CD4-positive, alpha-beta T cell treated with Interleukin-10 for 1 hour (primary cell): ENCODE measurements at places on chromosomes 1 and 21.

- no peak for DNase-seq
Measured at GRCh38 chr1:77831566-77831965, 52.1 kb downstream of the MIGA1 start.

- DNase-seq: no peak
Measured at GRCh38 chr1:58996341-58997059, 212.7 kb upstream of the JUN start.

GRCh38 chr1:226453015-226453704, 45.3 kb upstream of the PARP1 start:
- DNase-seq: no peak

- DNase-seq: no peak
Measured at GRCh38 chr21:33657124-33657820, 15.0 kb downstream of the ITSN1 start.

GRCh38 chr1:48678710-48679505, 97.8 kb downstream of the BEND5 start:
- no peak for DNase-seq

GRCh38 chr21:36261459-36261858, 58.5 kb upstream of the MORC3 start:
- no peak for DNase-seq

DNA sequence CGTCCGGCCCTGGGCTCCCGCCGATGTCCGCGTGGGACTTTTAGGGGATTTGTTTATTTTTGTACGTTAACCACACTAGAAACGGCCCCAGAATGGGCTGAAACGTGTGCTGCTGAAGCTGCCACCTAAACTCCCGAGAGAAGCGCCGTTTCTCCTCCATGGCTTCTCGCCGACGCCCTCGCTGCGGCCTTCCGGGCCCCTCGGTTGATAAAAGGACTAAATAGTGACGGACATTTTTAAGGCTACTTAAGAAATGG, 678 bp upstream of the PTTG1IP start:
- DNase-seq: no peak

- DNase-seq: no peak
Measured at GRCh38 chr1:117318426-117318825, 48.8 kb upstream of the MAN1A2 start.

DNA sequence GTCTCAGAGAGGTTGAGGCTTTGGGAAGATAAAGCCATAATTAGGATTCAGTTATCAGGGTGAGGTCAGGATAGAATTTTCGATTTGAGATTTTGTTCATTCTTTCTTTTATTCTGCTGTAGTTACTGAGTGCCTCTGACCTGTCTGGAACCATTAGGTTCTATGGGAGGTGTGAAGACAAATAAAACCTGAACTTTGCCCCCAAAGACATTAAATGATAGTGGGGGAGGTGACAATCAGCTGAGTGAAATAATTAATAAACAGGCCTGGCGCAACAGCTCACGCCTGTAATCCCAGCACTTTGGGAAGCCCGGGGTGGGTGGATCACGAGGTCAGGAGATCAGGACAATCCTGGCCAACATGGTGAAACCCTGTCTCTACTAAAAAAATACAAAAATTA, 55.0 kb upstream of the SPATA6 start:
- no peak for DNase-seq

GRCh38 chr1:33234131-33234530, 22.2 kb upstream of the ZNF362 start:
- DNase-seq: no peak

DNA sequence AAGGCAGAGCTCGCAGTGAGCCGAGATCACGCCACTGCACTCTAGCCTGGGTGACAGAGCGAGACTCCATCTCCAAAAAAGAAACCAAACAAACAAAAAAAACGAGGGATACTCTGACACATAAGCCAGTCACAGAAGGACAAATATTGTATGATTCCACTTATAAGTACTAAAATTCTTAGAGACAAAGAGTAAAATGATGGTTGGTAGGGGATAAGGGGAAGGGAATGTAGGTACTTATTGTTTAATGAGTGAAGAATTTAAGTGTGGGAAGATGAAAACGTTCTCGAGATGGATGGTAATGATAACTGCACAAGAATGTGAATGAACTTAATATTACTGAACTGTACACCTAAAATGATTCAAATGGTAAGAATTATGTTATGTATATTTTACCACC, 66.7 kb upstream of the GUCA2A start:
- no peak for DNase-seq

DNA sequence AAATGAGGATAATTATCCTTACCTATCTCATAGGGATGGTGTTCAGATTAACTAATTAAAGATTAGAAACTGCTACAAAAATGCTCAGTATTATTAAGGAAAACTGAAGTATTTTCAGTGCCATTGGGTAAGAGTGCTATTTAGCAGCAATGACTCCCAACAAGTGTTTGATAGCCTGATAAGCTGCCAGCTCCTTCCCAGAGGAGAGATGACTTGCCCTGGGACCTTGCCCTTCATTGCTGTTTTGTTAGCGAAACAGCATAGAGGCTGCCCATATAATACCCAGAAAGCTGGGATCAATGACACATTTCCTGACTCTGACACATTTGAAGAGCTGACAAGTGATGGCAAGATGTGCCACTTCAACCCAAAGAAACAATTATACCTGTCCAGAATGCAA, 592.2 kb downstream of the ADGRL2 start:
- DNase-seq: no peak

DNA sequence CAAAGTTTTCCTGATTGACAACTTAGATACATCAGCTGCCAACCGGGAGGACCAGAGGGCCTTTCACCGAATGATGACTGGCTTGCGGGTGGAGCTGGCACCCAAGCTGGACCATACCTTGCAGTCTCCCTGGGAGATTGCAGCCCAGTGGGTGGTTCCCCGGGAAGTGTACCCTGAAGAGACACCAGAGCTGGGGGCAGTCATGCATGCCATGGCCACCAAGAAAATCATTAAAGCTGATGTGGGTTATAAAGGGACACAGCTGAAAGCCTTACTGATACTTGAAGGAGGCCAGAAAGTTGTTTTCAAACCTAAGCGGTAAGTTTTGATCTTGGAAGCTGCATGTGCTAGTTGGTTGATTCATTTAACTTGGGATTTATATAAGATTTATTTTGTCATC, 18.2 kb downstream of the FAM20B start:
- DNase-seq: no peak

- DNase-seq: no peak
Measured at GRCh38 chr1:228337711-228338520, 68.7 kb downstream of the TRIM11 start.

DNA sequence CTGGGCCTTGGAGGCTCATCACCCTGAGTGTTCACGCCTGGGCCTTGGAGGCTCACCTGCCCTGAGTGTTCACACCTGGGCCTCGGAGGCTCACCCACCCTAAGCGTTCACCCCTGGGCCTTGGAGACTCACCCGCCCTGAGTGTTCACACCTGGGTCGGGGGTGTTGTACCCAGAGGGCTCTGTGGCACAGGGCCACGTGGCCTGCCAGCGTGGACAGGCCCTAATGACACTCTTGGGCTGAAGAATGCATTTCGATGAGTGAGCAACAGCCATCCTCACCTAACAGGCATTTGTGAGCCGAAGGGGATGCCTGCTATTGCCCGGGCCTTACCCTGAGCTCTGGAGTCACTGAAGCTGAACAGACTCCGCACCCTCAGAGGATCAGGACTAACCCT, 17.5 kb downstream of the SLC19A1 start:
- no peak for DNase-seq

- DNase-seq: no peak
Measured at GRCh38 chr1:205355075-205355453, 1.7 kb downstream of the KLHDC8A start.

- DNase-seq: peak; percentile 31
Measured at GRCh38 chr1:108107658-108108057, 92.5 kb downstream of the SLC25A24 start.

DNA sequence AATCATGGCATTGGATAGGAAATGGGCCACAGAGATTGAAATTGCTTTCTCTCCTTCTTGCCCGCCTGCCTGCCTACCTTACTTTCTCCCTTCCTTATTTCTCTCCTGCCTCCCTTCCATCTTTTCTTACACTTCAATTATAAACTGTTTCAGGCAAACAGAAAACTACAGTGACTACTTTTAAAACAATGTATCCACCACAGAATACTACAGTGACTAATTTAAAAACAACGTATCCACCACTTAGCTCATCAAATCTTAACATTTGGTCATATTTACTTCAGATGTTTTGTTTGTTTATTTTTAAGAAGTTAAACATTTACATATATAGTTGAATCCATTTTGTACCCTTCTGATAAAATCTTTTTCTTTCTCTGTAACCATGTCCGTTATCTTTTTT, 54.4 kb downstream of the SNRPE start:
- no peak for DNase-seq

GRCh38 chr1:206686478-206687249, 2.0 kb downstream of the MAPKAPK2 start:
- DNase-seq: peak; percentile 67

- DNase-seq: peak; percentile 24
Measured at GRCh38 chr1:23657659-23658275, 33.8 kb upstream of the RPL11 start.

- DNase-seq: no peak
Measured at GRCh38 chr1:6509220-6509918, 17.9 kb upstream of the PLEKHG5 start.

DNA sequence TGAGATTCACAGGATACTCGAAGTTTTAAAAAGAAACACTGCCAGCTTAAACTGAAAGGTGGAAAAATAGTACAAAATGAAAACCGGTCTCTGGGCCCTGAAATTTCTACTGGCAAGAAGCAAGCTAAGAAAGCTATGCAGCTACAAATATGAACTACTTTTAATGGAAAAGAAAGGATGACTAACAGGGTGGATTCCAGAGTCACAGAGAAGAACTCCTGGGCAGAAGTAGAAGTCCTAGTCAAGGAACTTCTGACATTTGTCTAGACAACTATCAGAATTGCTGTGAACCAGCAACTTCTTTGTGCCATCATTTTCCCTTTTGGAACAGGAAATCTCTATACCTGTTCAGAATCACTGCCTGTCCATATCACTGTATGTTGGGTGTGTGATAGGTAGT, 38.1 kb downstream of the CD160 start:
- no peak for DNase-seq
